Amygdala (tissue), 56 donors: ENCODE measurements at places on chromosomes 4 and X.

- no peak for DNase-seq
Observed at GRCh38 chrX:150084496-150085229, 146.4 kb upstream of the EOLA2 start.

DNA sequence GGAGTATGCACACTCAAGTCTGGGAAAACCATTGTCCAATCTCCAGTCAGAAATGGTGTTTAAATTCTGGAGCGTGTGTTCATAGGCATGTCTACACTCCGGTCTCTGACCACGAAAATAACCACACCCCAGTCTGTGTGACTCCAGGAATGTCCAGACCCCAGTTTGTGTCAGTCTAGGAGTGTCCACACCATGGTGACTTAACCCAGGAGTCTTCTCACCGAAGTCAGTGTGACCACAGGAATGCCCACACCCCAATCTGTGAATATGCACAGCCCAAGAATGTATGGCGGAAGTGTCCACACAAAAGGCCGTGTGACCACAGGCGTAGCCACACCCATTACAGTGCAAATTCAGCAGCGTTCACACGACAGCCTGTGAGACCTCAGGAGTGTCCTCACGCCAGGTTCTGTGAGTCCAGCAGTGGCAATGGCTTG lies 11.4 kb downstream of the FTSJ1 start:
- DNase-seq: no peak

GRCh38 chr4:5409237-5409636 lies 299.1 kb downstream of the EVC2 start:
- DNase-seq: no peak

GRCh38 chrX:17859609-17860178 lies 1.4 kb downstream of the RAI2 start:
- no peak for DNase-seq

DNA sequence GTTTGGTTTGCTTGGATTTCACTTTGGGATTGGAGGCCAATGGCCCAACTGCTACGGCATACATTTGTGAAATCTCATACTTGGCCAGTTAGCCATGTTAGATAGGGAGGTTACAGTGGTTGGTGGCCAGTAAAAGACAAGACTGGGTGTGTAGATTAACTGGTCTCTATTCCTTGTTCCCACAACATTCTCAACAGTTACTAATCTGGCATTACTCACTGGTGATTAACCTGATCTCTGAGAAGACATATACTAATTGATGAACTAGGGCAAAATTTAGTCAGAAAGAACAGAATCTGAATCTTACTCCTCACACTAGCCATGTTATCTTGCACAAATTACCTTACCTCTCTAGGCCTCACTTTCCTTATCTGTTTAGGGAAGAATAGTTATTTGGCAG lies 33.4 kb downstream of the GATB start:
- no peak for DNase-seq

DNA sequence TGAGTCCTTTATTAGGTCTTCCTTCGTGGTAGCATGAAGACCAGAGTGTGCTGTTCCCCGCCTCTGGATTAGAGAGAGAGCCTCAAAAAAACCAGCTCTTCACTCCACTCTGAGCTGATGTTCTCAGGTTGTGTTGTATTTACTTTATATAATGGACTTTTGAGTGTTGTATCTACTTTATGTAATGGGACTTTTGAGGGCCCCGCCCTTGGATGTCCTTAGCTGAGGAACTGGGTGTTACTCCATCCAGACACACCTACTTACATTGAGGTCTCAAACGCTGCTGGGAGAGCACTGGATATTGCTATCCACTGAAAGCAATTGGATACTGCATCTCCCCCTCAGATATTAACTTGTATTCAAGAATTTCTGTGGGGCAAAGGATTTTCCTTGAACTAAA lies 28.2 kb downstream of the ATP8A1 start:
- DNase-seq: no peak
